ENCODE measurements at places on chromosomes 3 and 15.

DNA sequence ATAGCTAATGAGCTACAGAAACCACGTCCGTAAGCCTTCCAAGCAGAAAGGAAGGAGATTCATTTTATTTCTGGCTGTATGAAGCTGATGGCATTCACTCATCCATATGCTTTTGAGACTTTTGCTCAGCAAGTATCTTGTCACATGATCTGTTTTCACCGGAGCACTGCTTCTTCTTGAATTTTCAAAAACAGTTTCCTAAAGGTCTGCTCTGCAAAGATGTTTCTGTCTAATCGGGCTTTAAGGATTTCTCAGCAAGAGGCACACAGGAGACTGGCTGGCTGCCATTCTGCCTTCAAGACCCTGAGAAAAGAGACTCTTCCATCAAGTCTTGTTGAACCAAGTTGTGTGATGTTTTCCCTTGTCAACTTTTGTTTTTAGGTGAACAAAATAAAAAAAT is 289.6 kb upstream of the LYSMD4 start:
- DNase-seq: no peak

GRCh38 chr3:140336465-140336864 is 341.4 kb upstream of the TRIM42 start:
- DNase-seq: no peak

GRCh38 chr15:48176957-48177356 is 1.1 kb downstream of the MYEF2 start:
- DNase-seq: no peak

GRCh38 chr15:101554115-101554915 is 64.8 kb upstream of the PCSK6 start:
- DNase-seq: no peak

DNA sequence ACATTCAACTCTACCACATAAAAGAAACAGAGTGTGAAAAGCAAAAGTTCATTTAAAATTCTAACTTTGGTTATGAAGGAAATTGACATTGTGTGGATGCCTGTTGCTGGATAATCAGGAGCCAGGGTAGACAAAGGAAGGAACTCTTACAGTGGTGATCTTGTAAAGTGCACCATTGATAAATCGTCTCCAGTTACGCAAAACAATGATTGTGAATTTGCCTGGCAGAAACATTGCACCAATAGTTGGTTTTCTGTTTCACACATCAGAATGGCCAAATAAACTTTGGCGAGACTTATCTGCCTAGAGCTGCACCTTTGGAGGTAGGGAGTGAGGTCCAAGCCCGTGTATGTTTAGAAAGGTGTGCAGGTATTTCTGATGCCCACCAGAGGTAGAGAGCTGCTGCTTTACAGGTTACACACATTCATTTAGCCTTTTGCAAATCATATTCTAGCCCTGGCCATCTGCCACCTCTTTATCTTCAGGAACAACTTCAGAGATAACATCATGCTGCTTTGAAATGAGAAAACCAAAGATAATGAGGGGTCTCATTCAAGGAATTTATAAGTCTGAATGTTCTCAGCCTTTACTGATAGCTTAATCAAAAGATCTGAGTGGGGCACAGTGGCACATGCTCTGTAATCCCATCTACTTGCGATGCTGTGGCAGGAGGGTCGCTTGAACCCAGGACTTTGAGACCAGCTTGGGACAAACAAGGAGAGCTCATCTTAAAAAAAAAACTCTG is 47.4 kb upstream of the P3H2 start:
- no peak for DNase-seq

GRCh38 chr3:48518638-48519276 is 14.8 kb upstream of the SHISA5 start:
- no peak for DNase-seq

GRCh38 chr15:81281456-81281735 is 42.5 kb downstream of the STARD5 start:
- DNase-seq: no peak

GRCh38 chr3:154862265-154862664 is 217.9 kb upstream of the MME start:
- no peak for DNase-seq

DNA sequence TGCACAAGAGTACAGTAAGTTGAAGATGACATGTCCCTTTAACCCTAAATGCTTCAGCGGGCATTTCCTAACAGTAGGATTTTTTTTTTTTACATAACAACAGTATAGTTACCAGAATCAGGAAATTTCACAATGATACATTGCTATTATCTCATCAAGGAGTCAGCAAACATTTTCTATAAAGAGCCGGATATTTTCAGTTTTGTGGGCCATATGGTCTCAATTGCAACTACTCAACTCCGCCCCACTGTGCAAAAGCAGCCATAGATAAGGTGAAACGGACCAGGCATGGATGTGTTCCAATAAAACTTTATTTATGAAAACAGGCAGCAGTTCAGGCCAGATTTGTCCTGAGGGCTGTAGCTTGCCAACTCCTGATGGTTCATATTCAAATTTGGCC is 130.6 kb downstream of the SMAD6 start:
- no peak for DNase-seq

DNA sequence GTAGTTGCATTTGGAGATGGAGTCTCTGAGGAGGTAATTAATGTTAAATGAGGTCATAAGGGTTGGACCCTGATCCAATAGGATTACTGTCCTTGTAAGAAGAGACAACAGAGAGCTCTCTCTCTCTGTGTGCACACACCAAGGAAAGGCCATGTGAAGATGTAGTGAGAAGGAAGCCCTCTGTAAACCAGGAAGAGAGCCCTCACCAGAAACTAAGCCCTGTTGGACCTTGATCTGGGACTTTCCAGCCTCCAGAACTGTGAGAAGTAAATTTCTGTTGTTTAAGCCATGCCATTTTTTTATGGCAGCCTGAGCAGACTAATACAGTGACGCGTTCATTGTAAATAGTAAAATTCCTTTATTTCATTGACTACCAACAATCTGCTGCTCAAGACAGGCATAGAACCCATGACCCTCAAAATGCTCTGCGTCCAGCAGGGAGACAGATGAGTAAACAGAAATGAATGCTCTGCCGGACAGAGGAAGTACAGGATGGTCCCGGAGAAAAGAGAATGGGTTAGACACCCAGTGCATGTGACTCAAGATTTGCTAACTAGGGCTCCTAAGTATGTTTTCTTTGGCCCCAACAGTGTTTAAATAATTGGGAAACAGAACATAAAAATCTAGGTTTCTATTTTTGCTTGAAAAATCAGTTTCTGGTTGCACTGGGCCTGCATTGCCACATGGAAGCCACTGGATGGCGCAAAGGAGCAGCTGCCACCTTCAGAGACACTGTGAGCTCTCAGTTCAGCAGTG is 37.9 kb upstream of the TNFAIP8L3 start:
- DNase-seq: no peak

- DNase-seq: no peak
These were observed 36.8 kb downstream of the ICE2 start for GRCh38 chr15:60442031-60442650.

DNA sequence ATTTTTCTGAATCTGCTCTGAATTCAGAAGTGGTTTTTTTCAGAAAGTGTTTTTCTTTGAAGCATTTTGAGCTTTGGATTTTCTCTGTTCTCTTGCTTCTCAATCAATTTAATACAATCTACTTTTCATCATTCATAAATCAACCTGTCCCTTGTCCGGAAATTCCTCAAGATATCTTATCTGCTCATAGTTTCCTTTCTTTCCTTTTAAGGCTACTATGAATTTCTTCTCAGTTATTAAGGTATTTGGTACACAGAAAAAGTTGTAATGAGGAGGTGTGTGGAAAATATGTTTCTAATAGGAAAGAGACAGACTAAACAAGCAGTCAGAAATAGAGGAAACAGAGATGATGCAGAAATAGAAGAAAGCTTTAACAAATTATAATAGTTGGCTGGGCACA is 14.4 kb downstream of the CGGBP1 start:
- DNase-seq: no peak

DNA sequence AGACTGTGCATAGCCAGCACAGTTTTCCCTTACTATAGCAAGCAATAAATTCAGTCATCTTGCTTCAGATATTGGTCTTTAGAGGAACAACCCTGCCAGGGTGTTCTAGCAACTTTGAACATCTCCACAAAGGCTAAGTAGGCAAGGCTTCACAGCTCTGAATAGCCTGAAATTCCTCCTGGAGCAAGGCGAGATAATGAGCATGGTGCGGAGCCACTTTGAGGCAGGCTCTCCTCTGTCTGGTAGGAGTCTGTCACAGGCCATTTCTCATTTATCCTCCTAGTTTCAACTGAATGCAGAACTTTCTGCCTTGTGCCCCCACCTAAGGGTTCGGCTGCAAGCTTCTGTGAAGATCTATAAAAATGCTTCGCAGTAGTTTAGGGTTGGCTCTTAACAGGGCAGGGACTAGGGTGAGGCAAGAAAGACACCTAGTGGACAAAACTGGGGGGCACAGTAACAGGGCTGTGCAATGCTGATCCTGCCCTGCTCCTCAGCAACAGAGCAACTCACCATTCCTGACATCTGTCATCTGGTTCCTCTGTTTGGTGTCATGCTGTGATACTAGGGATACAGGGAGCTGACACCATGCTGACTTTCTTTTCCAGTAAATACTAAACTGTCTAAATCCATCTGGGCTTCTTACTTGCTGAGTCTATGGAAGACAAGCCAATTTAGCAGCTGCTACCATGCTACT is 16.6 kb upstream of the EHHADH start:
- DNase-seq: no peak

DNA sequence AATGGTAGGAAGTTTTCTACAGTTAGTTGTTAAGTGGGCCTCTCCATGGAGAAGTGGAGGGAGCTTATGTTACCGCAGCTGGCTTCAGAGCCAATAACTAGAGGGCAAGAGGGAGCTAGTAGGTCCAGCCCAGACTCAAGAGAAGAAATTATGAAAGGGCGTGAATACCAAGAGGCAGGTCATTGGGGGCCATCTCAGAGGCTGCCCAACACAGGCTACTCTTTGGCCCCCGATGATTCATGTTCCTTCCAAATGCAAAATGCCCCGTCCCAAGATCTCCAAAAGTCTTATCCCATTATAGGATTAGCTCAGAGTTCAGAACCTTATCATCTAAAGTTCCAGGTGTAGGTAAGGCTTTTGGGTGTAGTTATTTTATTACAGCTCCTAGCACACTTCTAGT is 94.5 kb downstream of the FNDC3B start:
- DNase-seq: no peak

DNA sequence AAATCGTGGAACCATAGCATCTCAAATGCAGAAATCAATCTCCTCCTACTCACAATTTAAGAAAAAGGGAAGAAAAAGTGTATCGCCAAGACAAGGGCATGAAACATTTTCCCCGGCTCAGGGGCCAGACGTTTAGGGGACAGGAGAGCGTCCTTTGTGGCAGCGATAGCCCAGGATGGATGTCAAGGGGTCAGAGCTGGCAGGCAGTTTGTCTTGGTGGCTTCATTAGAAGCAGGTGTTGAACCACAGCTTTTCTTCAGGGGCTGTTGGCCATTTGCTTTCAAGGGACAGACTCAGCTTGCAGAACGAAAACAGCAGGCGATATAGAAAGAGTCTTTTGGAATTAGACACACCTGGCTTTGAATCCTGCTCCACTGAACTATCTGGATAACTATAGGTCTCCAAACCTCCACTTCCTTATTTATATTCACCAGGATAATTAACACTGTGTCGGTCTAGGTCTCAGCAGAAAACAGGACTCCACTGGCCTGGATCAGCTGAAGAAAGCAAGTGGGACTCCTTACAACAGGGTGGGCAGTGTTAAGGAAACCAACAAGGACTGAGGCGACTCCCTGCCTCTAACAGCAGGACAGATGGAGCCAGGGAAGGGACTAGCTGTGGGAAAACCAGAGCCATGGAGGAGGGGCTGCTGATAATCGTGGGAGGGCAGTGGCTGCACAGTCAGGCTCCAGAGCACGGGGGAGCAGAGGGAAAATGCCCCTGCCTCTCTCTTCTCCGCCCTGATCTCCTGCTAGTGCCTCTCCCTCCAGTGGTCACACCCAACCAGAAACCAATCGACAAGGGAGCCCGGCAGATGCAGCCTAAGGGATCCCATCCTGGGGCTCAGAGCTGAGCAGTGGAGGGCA is 123.6 kb downstream of the LIPC start:
- no peak for DNase-seq

DNA sequence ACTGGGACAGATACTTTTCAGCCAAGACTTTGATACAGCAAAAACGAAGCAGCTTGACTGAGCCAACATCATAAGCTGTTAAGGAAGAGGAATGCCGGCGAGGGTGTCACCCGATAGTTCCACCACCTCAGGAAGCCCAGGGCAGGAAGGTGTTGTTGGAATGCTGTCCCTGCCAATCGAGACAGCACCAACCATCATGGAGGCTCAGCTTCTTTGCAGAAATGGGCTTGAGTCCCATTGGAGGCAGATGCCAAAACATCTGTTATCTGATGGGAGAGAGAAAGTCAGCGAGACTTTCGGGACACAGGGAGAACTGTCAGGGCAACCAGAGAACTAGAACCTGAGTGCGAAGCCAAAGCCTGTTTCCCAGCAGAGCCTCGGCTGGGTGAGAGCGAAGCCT is 50.7 kb downstream of the CA12 start:
- no peak for DNase-seq

DNA sequence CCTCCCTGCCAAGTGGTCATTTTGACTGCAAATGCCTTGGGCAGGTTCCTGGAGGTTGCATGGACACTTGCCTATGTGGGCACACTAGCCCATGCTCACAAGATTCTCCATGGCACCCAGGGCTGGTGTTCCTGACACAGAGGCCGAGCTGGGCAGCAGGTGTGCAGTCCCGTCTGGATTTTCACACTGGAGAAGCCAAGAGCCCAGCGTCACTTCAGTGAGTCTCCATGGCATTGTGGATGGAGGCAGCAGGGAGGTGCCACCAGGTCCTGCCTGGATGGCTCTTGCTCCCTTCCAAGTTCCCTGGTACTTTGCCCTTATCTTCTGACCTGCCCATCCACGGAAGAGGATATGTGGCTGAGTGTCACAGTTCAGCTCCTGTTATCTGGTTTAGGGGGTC is 63.7 kb upstream of the PLCL2 start:
- DNase-seq: no peak

- no peak for DNase-seq
These were observed 84.0 kb upstream of the PRR20G start for GRCh38 chr3:127371846-127372245.

- DNase-seq: no peak
These were observed 68.8 kb downstream of the APBA2 start for GRCh38 chr15:28954466-28955159.

GRCh38 chr3:15726043-15726442 is 71.7 kb downstream of the ANKRD28 start:
- no peak for DNase-seq

GRCh38 chr3:88321363-88322050 is 171.7 kb downstream of the C3orf38 start:
- DNase-seq: no peak

- DNase-seq: no peak
These were observed 335.4 kb upstream of the MDFIC2 start for GRCh38 chr3:70647823-70648222.

GRCh38 chr15:39999538-40000200 is 39.3 kb downstream of the SRP14 start:
- no peak for DNase-seq

All from CD4-positive, alpha-beta memory T cell (primary cell).